ENCODE measurements at places on chromosomes 7 and 10.

GRCh38 chr7:30323006-30323355 lies 38.6 kb downstream of the ZNRF2 start:
- no peak for DNase-seq

- DNase-seq: no peak
Observed at GRCh38 chr7:27064159-27064558, 31.6 kb downstream of the HOXA1 start.

- DNase-seq: no peak
Observed at GRCh38 chr7:14894826-14895225, 7.7 kb downstream of the DGKB start.

- DNase-seq: no peak
Observed at GRCh38 chr7:50312250-50313162, 8.0 kb downstream of the IKZF1 start.

DNA sequence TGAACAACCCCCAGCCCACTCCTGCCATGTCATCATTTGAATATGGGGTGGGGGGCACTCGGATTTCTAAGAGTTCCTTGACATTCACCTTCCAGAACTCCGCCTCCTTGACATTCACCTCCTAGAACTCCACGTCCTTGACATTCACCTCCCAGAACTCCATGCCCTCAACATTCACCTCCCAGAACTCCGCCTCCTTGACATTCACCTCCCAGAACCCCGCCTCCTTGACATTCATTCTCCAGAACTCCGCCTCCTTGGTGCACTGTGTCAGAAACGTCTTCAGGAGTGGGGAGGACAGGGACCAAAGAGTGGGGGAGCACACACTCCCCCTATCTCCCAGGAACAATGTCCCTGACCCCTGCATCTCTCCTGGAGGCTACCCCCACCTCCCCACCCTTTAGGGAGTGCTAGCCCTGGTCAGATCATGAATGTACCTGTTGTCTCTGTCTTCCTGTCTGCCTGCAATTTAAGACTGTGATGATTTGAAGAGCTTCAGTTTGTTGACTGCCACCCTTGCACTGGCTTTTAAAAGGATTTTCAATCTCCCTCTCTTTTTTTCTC lies 110.1 kb downstream of the NPTX2 start:
- DNase-seq: no peak

GRCh38 chr10:6589287-6590094 lies 9.4 kb upstream of the PRKCQ start:
- DNase-seq: no peak

Measured in esophagus squamous epithelium (tissue), 5 donors.